Right forelimb (tissue), 1 donor: ENCODE measurements at places on chromosomes 2 and 18.

DNA sequence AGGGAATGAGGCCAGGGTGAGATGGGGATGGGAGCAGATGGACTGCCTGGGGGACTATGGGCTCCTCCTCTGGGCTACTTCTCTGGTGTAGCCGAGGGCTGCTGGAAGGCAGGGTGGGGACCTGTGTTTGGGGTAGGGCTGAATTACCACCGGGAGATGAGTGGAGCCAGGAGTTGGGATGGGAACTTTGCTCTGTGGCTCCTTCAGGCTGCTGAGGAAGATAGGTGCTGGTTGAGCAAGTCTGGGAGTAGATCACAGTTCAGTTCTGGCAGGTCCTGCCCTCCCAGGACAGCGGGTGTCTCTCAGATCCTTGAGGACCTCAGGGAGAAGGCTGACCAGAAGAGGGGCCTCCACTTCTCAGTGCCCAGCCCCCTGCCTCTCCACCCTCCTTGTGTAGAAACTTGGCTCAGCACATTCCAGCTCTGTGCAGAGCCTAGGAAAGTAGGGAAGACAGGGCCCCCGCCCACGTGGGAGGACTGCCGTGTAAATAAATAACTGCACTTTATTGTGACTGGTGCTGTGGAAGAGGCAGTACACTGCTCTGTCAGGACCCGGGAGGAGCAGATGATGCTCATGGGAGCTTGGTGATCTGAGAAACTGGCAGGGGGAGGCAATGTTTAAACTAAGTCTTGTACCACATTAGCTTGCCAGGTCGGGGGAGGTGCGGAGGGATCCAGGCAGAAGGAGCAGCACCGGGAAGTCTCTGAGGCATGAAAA, 15.3 kb downstream of the TET3 start:
- no peak for DNase-seq

DNA sequence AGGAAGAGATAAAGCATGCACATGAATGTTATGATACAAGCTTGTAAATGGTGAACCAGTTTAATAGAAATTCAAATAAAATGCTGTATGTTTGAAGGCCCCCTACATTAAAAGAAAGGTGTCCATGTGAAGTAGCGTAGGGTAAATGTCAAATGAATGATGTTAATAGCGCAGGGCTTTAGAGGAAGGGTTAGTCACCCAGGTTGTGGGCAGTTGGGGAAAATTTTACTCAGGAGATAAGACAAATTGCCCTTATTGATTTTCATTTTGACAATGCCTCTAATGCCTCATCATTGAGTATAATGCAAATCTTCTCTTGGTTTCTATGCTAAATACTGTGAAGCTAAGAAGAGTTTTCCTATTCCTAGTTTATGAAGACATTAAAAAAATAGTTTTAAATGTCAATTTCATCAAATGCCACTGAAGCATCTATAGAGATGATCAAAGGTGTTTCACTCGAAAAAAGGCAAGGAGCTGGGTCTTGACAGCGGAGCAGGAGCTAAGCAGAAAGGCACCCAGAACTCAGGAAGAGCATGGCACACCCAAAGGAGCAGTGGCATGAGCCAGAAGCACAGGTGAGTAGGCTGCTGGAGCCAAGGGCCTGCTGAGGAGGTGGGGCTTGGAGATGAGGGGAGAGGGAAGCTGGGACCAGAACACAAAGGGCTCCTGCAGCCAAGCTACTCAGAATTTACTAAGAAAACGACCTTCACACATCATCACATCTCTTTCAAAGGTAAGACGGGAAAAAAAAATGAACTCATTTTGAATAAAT, 129.3 kb upstream of the ACKR3 start:
- DNase-seq, result no peak

GRCh38 chr18:32333781-32334180, 136.9 kb downstream of the GAREM1 start:
- no peak for DNase-seq

DNA sequence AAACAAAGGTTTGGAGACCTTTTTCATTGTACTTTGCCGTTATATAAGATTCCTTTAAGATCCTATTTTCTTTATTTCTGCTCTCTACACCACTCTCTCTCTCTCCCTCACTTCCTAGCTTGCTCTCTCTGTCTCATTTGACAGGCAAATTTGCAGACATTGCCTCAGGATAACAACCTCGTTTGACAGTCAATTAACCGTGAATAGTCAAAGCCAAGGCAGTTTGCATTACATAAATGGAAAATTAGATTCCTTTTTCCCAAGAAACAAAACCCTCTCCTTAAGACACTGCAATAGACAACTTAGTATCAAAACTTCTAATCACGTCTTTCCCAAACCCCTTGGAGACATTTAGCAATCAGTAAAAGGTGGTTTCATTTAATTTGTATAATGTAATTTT, 7.4 kb downstream of the SKOR2 start:
- no peak for DNase-seq

- DNase-seq, result no peak
Measured at GRCh38 chr18:21191596-21192307, 50.3 kb upstream of the GREB1L start.

DNA sequence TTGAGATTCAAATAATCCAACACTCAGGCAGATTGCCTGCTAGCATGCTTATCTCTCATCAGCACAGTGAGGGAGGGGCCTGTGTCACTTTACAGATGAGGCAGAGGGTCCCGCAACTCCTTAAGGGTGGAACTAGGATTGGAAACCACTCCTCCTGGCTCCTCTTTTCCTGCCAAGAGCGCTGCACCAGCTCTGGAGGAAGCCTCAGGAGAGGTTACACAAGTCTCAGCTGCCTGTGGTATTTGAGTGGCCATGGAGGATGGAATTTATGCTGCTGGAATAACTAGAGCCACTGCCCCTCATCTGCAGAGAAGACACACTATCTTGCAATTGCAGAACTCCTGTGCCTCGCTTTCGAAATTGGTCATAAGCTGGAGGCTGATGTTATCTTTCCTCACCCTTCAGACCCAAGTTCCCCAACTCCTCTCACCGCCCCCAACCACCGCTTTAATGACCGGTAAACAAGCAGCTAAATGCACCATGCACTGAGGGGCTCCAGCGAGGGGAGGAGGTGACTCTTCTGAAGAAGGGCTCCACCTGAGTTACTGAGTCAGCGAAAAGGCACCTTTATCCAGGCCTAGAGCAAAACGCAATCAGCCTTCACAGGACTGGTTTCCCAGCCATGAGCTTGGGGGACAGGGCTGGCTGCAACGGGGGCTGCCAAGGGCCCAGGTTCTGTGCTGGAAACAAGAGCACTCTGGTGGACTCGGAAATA, 245.8 kb downstream of the SOX11 start:
- no peak for DNase-seq

GRCh38 chr2:1911811-1912210, 167.5 kb upstream of the PXDN start:
- DNase-seq, result no peak
